ENCODE measurements at places on chromosomes 2 and 18. TPM values are rescaled to one million over a fixed set of nuclear protein-coding genes. Genes with fewer than 3 reads are reported as not detected.

- no peak for DNase-seq
Observed at GRCh38 chr2:216015722-216016464, 2.5 kb upstream of the MREG start.

DNA sequence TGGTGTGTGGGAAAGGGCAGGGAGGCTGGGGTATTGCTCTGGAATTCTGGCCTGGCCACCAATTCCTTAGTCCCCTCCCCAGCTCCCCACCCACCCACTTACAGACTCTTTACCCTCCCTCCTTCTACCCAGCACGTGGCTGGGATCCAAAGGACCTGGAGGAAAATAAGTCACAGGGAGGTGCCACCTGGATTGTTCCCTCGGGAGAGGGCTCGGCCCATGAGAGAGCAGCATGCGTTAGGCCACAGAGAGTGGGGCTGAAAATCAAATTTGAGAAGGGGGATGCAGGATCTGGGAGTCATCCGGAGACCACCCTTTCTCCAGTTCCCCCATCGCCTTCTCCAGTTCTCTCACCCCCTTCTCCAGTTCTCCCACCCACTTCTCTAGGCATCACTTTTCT lies 3.0 kb downstream of the ASPRV1 start:
- no peak for DNase-seq

- no peak for DNase-seq
Observed at GRCh38 chr2:130183512-130184373, 1.7 kb downstream of the MZT2B start.

DNA sequence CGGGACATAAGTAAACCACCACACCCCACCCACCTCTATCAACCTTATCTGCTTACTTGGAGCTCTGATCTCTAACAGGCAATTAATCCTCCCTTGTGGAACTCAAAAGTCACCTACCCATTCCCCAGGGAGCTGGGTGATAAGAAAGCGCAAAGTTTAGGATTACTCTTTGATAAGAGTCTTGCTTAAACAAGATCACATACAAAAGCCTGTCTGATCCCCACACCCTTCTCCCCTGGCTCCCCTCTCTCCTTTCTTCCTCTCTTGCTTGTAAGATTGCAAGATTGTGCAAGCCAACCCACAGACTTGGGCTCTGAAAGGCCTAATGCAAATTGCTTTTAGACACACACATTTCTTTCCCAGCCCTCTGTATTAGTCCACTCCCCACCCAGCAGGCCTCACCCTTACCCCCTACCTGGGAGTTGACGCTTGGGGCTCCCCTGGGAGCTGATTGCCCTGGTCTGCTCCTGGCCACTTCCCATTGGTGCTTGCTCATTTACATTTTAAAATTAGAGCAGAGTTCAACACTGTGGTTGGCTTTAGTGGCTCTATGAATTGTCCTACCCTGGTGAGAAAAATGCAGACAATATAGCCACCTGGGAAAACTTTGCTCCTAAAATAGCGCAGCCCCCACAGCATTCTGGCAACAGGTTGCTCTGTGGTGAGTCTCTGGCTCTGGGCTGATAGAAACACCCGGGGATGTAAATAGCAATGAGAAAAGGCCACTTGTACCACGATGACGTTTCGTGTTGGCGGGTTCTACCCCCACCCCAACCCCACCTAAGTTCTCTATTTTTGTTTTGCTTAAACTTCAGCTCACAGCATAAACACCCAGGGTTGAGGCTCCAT lies 92.8 kb upstream of the MSH2 start:
- no peak for DNase-seq

DNA sequence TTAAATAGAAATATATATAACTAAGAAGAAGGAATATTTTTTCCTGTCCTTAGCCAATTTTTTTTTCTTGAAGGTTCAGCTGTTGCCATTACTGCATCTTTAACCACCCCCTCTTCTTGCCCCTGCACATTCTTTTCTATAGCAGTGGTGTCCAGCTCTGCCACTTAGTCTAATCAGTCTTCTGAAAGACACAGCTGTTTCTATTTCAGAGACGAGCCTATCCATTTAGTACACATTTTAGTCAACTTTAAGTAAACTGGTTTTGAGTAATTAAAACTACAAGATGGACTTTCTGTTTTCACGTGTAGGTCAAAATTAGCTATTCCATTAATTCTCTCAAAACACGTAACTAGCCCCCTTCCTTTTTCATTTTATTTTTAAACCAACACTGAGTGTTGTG lies 21.0 kb downstream of the SPOPL start:
- no peak for DNase-seq

GRCh38 chr18:55179835-55180234 lies 220.6 kb upstream of the CCDC68 start:
- peak; percentile 44 for DNase-seq

DNA sequence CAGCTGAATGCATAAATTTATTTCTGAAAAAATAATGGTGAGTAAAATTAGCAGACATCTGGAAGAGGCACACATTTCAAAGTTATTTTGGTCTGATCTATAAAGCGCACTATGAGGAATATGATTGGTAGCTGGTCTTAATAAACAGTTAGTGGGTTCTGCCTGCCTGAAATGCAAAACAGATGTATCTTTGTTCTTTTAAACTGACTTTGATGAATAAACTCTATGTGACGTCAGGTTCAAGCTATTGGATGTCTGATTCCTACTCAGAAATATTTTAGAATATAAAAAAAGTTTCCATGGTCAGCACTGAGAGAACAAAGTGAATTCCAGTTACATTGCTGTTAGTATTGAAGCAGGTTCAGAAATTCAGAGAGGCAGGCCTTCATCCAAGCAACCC lies 136.4 kb downstream of the TPGS2 start:
- DNase-seq, result no peak

GRCh38 chr2:79414690-79415089 lies 98.2 kb upstream of the CTNNA2 start:
- DNase-seq, result no peak

DNA sequence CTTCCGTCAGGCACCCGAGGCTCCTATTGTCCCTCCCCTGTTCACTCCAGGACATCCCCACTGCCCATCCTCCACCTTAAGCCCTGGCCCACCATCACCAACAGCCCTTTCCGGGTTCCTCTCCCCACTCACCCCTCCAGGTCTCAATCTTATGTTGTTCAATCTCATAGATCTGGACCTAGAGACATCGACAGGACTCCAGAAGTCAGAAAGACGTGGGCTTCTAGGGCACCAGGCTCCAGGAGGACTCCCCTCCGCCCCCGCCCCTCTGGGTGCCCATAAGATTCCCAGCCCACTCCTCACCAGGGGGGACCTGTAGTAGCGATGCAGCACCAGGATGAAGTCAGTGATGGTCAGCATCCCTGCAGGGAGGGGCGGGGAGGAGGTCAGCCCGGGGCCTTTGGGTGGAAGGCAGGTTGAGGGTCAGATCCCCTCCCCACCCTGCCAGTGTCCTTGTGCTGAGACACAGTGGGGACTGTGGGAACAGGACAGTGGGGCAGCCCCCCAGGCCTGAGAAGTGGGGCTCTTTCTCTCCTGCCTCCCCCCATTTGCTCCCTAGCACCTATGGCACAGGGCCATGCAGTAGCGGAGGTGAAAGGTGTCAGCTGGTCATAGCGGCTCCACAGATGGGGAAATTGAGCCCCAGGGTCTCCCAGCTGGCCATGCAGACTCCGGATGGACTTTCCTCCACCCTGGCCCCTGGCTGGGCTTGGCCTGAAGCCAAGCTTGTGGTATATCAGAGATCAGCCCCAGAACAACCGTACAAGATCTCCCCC lies 3.7 kb downstream of the PRKAG3 start:
- DNase-seq, result no peak

GRCh38 chr2:240970104-240970503 lies 28.3 kb upstream of the SNED1 start:
- no peak for DNase-seq

DNA sequence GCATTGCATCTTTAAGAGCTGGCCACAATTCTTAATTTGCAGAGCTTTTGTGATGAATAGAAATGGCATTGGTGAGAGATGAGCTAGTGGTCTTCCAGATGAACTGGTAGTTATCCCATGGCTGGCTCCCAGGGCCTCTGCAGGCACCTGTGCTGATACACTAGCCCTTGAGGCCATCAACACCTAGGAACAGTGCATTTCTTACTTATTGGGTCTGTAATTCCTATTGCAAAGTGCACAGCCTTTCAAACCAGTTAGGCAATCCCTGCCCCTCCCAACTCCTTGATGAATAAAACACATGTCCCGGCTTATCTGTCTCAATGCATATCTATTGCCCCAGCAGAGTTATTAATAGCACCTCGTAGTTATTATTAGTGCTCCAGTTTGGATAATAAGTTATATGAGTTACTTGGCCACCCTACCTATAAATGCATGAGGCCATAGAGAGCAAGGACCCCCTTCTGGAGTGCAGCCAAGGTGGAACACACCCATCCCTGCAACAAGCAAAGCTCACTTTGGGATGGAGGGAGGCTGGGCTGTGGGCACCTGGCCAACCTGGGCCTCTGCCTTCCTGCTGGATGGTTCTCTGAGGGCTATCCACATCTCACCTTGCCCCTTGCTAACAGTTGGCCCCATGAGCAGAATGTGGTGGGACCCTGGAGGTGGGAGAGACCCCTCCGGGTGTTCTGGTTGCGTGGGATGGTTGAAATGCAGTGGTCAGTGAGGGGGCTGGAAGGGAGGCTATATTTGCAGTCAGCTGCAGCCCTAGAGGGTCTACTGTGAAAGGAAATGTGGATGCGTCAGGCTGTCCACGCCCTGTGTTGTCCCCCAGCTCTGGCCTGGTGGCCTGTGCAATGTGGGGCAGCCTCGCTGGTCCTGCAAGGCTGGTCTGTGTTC lies 455.9 kb upstream of the HS6ST1 start:
- DNase-seq, result no peak

DNA sequence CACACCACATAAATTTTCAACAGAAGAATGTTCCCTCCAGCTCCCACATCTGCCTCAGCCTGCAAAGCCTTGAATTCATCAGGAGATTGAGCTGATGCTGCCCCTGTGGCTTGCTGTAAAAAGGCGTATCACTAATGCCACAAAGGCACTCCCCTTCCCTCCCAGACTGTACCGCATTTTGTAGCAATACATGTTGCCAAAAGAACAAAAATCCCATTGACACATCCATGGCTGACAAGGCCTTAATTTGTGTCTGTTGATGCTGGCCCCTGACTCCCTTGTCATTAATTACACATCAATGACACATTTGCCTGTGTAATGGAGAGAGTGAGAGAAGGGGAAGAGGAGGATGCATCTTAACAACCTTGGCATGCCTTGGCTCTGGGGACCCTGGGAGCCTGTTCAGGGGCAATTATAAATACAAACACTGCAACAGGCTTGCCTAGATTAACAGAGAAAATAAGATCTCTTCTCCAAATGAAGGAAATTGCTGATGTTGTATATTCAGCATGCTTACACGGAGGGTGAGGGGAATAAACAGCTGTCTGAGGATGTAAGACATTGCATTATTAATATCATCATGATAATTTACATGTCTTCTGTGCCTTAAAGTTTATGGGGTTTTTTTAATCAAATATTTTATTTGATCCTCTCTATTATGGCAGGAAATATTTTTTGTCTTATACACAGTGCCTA lies 264.0 kb downstream of the SUCLG1 start:
- DNase-seq, result no peak

GRCh38 chr18:35043207-35043606 lies 2.0 kb downstream of the MAPRE2 start:
- no peak for DNase-seq

DNA sequence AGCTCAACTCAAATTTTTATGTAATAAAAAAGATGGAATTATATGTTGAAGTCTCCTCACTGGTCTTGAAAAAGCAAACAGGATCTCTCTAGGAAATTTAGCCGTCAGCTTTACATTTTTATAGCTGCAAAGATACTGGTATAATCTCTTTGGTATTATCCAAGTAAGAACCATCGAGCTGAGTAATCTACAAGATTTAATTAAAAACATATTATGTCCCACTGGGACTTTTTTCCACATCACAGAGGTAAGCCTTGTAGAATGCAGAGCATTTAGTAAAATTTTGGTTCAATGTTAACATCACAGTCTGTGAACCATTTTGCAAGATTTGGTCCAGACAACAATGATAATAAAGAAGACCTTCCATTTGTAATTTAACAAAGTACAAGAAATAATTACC lies 162.6 kb upstream of the SLC39A10 start:
- no peak for DNase-seq

- DNase-seq, result no peak
Observed at GRCh38 chr18:50573679-50574078, 13.8 kb downstream of the MAPK4 start.

DNA sequence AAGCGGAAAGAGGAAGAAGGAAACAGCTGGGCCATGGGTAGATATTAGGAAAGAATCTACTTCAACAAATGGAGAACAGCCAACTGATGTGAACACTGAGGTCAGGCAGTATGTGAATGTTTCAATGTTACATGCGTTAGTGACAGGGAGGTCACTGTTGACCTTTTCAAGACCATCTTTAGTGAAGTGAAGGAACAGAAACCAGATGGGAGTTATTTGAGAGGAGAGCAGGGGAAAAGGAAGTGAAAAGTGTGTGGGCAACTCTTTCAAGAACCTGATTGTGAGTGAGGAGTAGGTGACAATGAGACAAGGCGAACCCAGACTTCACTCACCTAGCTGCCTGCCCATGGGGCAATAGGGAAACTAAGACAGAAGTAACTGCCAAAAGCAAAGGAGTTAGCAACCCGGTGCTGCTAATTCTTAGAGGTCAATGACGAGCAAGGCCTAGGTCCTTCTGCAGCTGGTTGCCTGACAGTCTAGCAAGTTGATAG lies 67.0 kb downstream of the SP3 start:
- DNase-seq, result no peak

GRCh38 chr2:675460-675859 lies 1.7 kb downstream of the TMEM18 start:
- no peak for DNase-seq

DNA sequence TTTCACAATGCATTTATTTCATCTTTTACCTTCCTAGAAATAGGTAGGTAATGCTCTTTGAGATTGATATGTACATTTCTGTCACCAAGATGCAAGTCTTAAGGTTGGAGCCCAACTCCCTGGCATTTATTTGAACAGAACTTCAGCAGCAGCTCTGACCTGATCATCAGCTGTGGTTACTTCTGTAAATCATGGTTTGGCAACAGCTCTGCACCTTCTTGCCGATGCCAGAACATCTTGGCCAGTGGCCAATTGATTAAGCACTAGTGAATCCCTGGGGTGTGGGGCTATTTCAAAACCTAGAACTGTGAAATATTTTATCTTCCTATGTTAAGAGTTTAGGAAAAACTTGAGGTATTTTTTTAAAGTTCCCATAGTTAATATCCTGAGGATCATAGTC lies 124.8 kb upstream of the NYAP2 start:
- DNase-seq, result peak; percentile 91

GRCh38 chr2:66729416-66730330 lies 294.7 kb downstream of the MEIS1 start:
- peak; percentile 5 for DNase-seq

The CLEC4F gene
- not detected for total RNA-seq

The DSC3 gene
- total RNA-seq, result not detected

The XIRP2 gene
- 0.02 TPM for total RNA-seq

The ARHGAP25 gene
- total RNA-seq, result 0.52 TPM
